ENCODE measurements at places on chromosomes 3 and 15. TPM values are rescaled to one million over a fixed set of nuclear protein-coding genes. Genes with fewer than 3 reads are reported as not detected.

DNA sequence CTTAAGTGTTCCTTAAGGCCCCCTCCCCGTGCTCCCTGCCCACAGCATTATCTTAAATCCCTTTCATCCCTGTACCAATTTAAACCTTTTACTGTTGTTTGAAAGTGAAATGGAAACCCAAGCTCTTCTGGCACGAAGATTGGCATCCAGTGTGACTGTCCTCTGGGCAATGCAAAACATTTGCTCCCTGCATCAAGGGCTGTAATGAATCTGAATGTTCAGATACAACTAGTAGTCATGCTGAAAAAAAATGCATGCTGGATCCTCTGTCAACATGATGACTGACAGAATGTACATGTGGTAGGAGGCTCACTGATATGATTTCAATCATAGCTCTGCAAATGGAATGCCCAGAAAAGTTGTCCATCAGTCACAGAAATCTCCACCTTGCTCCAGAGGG, 8.1 kb upstream of the CDIN1 start:
- no peak for DNase-seq

DNA sequence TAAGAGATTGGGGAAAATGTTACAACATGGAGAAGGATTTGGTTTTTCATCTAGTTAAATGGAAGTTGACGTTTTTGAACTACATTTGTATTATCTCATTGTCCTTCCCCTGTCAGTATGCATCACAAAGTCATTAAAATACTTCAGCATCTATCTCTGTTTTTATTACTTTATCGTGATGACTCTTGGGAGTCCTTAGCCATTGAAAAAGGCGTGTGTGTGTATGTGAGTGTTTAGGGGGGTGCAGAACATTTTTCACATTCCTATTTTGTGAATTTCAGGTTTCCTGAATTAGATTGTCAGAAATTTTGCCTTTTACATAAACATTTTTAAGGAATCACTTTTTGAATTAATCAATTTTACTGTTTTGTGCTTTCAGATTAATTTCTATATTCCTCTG, 360.6 kb upstream of the SGO1 start:
- no peak for DNase-seq

DNA sequence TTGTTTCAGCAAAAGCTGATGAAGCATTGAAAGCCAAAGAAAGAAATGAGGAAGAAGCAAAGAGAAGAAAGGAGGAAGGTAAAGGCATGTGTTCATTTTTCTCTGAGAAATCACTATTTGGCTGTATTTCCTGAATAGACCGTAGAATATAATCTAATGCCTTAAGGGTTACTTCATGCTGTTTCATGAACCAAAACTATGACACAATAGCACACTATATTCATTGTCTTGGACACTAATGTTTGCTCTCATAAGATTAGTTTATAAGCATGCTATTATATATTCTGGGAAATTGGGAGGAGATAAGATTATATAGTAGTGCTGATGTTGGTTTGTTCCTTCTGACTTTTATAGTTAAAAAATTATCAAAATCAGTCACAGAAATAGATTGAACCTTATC, 110.1 kb upstream of the MLF1 start:
- DNase-seq = no peak

DNA sequence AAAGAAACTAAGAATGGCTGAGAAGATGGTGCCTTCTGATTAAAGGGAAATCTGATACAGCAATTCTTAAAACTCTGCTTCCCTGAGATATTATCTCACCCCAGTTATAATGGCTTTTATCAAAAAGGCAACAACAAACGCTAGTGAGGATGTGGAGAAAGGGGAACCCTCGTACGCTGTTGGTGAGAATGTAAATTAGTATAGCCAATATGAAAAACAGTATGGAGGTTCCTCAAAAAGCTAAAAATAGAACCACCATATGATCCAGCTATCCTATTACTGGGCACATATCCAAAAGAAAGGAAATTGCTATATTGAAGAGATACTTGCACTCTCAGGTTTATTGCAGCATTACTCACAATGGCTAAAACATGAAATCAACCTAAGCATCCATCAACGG, 65.1 kb downstream of the GOLIM4 start:
- no peak for DNase-seq

GRCh38 chr3:26365706-26366105, 256.9 kb upstream of the LRRC3B start:
- DNase-seq = no peak

DNA sequence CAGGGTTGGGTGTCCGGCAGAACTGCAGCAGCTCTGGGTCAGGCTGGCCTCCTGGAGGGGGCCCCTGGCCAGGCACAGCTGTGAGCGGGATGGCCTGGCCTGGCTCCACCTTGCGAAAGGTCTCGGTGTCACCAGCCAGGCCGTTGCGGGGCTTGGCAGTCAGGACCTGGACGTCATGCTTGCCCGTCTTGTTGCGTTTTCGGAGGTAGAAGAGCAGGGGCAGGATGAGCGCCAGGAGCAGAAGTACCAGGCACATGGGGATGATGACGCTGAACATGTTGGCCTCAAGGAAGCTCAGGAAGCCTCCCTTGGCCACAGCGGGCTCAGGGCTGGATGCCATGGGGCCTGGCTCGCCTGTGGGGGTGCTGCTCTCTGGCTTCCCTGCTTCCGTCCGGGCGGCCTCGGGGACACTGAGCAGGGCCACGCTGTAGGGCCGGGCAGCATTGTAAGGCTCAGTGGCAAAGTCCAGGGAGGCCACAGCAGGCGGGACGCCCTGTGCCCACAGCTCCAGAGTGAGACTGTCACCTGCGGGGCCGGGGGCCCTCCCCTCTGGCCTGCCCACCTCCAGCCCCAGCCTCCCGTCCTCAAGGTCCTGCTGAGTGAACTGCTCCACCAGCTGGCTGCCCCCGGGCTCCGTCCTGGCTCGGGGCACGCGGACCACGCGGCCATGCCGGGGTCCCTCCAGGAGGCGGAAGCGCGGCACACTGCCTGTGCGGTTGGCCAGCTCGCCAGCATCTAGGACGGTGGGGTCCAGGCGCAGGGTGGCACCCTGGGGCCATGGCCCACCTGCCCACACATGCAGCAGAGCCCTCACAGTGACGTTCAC, 28.1 kb downstream of the SNX33 start:
- DNase-seq = no peak

DNA sequence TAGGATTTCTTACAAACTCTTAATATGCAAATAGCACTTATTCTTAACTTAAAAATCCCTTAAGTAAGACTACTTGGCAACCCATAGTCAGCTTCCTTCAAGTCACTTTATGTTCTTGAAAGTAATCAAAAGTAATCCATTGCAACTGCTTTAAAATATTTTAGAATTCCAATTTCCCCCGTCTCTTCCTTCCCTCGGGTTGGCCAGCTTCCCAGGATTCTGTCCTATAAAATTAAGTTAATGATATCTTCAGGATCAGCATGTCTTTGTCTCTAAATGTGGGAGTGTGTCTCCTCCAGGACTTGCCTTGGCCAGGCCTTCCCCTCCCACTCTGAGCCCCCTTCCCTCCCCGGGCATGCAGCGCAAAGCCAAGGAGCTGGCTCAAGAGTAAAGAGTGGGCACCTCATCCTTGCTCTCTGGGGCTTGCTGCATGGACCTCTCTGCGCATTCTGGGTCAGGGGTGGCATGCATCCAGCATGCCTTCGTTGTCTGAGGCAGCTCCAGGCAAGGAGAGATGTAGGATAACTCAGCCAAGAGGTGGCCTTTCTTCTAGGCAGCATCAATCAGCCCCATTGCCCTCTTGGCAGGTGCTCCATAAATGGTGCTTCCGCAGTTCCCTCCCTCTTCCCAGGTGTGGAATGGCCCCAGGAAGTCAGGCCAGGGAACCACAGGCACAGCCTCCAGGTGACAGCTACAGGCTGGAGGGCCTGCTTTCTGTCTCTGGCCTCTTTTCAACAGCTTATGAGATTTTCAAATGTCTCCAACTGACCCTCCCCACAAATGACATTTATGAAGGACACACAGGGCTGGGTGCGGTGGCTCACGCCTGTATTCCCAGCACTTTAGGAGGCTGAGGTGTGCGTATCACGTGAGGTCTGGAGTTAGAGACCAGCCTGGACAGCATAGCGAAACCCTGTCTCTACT, 108.7 kb upstream of the ALDH1A3 start:
- DNase-seq = no peak

- DNase-seq = peak; percentile 44
Measured at GRCh38 chr3:143885780-143886427, 37.6 kb upstream of the SLC9A9 start.

- no peak for DNase-seq
Measured at GRCh38 chr15:39919411-39919747, 687 bp downstream of the GPR176 start.

GRCh38 chr3:112001526-112001925, 2.8 kb downstream of the TAGLN3 start:
- DNase-seq = no peak

DNA sequence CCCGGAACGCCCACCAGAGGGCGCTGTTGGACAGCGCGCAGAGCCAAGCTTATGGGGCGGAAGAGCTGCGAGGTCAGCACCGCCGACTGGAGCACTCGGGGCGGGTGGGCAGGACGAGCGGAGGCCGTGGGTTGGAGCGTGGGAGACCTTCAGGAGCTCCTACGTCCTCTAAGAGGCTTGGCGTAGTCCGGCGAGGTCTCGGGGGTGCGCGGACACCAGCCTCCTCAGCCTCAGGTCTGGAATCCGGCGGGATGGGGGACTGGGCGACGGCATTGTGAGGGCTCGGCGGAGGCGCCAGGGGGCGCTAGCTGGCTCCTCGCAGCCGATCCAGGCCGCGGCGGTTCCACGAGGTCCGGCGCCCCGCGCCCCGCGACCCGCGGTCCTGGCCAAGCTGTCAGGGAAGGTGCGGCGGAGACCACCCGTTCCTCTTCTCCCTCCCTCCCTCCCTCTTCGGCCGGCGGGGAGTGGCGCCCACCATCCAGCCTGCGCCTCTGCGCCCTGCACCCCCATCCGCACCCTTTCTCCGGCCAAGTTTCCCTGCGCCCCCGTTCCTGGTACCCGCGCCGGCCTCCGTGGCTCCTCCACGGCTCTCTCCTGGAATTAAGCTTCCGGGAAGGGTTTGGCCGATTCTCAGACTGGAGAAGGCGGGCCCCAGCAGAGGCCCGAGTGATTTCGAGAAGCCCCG, 24.3 kb upstream of the POLG start:
- peak; percentile 54 for DNase-seq

DNA sequence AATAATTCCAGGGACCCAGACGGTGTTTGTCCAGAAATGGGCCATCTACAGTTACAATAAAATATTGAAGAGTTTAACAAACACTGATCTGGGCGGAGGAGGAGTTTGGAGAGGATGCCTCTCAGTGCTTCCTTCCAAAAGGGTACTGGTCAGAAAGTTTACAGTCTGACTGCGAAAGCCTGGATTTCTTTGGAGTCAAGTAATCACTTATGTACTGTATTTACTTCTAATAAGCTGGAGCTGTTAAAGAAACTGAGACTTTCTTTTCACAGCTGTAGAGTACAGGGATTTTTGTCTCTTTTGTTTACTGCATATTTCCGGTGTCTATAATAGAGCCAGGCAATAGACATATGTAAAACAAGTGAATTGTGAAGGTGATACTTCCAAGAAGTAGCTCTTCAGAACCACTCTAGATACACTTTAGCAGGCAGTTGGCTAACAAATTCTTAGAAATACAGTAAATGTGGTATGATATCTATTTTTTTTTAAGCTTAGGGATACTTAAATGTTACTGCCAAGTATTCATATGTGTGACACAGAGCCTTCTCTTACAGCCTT, 22.1 kb upstream of the NEO1 start:
- DNase-seq = no peak

DNA sequence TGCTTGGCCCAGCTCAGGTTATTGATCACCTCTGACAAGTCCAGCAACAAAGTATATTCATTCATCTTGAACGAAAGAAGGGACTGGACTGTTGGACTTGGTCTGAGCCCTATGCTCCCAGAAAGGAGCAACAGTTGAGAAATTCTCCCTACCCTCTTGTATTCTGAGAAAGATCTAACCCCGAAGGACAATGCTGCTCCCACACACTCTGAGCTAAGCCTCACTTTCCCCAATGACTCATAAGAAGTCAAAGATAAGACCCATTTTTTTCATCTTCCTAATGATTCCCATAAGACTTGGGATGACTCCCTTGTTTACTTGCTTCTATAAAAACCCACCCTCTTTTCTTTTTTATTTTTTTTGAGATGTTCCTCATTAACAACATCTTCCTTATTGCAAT, 549.4 kb upstream of the MDFIC2 start:
- DNase-seq = peak; percentile 47

- peak; percentile 79 for DNase-seq
Measured at GRCh38 chr3:127688416-127689265, 15.9 kb downstream of the ABTB1 start.

KLF13 gene
- total RNA-seq = 60.3 TPM

PSTPIP1 gene
- total RNA-seq = not detected

KIF7 gene
- total RNA-seq = 2.9 TPM

NME9 gene
- total RNA-seq = not detected

Data from RPMI7951 (cell line).